NCI-H2081 treated with DMSO at 0.1 percent for 48 hours (cell line): ENCODE measurements at places on chromosomes 3 and 15.

DNA sequence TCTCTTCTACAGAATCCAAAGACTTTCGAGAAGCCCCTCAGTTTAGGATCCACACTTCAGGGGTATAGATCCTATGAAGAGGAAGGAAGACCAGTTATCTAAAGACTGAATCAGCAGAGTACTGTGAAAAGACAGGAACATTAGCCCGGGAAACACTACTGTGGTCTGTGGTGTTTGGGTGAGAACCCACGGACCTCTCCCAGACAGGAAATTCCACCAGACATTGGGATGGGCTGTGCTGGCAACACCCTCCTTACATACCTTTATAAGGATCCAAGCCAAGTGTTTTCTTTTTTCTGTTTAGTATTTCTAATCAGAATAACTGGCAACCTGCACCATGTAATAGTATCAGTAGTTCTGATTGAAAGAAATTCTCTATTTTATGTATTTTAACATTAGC is 14.1 kb downstream of the TMEM207 start:
- no peak for DNase-seq

GRCh38 chr3:71451060-71451459 is 132.5 kb downstream of the FOXP1 start:
- no peak for DNase-seq

- DNase-seq, result no peak
Observed at GRCh38 chr3:12275974-12276650, 12.8 kb upstream of the PPARG start.

DNA sequence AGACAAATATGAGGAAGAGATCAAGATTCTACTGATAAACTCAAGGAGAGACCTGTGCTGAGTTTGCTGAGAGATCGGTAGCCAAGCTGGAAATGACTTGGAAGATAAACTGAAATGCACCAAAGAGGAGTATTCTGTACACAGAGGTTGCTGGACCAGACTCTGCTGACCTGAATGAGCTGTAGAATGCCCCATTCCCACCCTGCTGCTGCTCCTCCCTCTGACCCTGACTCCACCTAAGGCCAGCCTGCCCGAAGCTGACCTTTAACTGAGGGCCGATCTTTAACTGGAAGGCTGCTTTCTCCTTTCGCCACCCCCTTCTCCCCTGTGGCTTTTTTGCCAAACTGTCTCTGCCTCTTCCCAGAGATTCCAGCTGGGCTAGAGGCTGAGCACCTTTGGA is 34.6 kb downstream of the CDIN1 start:
- no peak for DNase-seq

DNA sequence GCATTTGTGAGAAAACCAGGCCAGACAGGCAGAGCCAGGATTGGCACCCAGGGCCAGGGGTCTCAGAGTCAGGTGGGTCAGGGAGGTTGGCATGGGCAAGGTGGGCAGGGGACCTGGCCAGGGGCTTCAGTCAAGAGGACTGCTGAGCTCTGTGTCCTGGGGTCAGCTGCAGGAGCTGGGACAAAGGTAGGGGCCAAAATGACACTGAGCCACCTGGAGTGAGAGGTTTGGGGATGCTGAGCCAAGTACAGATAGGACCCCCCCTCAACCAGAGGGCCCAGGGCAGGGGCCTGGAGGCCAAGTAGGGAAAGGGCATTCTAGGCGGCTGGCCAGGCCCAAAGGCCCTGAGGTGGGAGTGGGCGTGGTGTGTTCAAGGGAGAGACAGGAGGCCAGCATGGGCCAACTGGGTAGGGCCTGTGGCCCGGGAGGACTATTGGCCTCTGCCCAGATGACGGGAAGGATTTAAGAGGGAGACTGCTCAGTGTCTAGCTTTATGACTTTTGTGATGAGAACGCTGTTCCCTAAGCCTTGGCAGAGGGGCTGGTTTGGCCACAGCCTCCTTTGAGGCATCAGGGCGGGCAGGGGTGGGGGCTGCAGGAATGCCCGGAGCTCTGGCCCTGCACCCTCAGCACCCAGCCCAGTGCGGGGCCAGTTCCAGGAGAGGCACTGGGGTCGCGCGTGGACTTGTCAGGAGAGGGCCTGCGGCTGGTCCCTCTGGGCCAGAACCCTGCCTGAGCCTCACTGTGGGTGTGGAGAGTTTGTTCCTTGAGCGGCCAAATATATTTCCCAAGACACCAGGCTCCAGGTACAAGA is 3.1 kb downstream of the CFAP100 start:
- no peak for DNase-seq
